ENCODE measurements at places on chromosomes 12 and 14. TPM values are rescaled to one million over a fixed set of nuclear protein-coding genes. Genes with fewer than 3 reads are reported as not detected.

The DTX3 gene
- 1.5 TPM for total RNA-seq

The ALX1 gene
- total RNA-seq = 0.26 TPM

The ISCA2 gene
- 8.6 TPM for total RNA-seq

The ADAM20 gene
- 2.6 TPM for total RNA-seq

The VRTN gene
- total RNA-seq = not detected

The CSRNP2 gene
- total RNA-seq = 19.2 TPM

The SLCO1B1 gene
- total RNA-seq = not detected

The NANOG gene
- not detected for total RNA-seq

The EXOC3L4 gene
- total RNA-seq = 0.26 TPM

- DNase-seq = peak; percentile 63
Observed at GRCh38 chr12:85733221-85733840, 102.9 kb downstream of the RASSF9 start.

- peak; percentile 65 for DNase-seq
Observed at GRCh38 chr14:102055181-102055901, 31.5 kb downstream of the HSP90AA1 start.

DNA sequence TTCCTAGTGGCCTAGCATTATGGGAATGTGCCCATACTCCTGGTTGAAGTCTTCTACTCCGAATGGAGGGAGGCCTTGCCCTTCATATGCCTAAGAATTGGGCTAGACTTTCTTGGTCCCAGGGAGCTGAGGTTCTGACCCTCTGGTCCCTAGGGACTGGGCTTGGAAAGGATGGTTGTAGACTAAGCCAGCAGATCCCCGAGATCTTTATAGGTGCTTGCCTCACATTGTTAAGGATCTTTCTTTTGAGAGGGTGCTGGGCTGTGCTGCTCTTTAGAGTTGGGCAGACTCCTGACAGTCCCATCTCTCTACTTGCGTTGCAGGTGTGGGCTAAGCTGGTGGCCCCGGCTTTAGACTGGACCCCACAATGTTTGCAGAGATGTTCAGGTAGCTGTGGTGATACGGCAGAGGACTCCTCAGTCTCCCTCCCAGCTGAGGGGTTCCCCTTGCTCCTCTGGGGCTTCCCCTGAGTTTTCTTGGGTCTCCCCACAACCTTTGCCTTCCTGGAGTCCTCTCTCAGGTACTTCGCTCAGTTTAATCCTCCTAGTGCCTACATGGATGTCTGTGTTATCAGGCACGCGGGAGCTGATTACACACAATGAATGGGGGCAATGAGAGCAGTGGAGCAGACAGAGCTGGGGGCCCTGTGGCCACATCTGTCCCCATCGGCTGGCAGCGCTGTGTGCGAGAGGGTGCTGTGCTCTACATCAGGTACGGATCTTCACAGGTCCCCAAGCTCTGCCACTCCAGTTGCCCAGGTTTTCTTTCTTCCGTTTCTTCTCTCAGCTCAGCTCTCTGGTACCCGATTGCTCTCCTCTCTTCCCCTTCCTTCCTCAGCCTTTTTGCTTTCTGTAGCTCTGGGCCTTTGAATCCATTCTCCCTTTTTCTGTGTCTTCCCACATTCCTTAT is 1.3 kb downstream of the MBD6 start:
- DNase-seq = no peak

DNA sequence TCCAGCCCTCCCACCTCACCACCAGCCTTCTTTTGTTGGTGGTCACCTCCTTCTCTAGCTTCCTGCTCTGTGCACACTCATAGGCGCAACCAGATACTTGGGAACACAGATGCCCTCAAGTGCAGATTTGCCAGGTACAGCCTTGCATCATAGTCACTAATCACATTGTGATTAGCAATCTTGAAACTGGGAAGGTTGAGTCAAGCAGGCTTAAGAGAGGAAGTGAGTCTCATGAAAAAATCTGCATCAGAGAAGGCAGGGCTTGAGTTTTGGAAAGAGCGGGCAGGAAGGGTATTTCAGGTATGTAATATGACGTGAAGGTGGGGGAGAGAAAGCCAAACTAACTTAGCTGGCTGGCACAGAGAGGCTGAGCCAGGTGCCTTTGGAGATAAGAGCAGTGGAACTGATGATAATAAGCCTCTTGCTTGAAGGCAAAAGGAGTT is 2.7 kb upstream of the RABGGTA start:
- DNase-seq = peak; percentile 100

DNA sequence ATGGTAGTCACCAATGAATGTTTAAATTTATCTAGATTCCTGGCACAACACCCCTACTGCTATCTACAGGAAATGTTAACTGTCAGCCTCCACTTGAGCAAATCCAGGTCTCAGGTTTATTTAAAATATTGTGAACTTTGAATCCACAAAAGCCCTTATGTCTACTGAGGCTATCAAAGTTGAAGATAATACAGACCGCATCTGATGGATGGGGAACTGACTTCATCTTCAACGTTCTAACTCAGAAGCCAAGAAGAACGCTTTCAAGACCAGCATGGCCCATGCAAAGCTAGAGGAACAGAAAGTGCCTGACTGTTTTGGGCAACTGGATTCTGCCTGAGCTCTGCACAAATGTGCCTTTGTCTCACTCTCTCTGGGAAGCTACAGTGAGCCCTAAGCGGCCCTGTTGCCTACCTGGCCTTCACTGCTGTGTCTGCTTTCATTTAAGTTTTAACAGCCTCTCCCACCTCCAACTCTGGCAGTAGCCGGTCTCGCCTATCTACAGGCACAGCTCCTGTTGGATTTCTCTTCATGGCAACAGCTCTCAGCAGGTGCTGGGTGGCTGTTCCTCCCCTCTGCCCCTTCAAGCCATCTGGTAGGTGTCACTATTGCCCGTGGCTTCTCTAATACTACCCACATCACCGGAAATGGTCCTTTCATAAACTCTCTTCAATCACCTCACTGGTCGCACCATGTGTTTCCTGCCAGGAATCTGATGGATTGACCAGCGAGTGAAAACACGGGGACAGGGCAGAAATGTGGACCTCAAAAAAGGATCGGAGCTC is 112.1 kb upstream of the OVCH1 start:
- DNase-seq = no peak

DNA sequence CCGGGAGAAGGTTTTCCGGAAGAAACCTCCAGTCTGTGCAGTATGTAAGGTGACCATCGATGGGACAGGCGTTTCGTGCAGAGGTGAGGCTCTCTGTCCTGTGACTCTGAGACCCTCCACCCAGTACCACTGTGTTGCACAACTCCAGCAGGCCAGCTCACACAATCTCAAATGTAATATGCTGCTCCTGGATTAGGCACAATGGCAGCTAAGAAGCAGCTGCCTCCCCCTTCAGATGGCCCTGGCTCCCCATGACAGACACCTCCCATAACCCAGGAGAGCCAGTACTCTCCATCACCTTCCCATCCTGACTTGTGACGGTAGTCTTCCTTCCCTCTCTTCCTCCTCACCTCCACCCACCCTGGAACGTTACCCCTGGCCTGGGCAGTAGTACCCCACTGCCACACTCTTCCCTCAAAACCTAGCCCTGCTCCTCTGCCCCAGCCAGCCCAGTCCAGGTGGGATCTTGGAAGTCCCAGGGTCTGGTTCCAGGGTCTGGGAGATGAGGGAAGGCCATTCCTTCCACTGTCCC is 2.1 kb downstream of the TNS2 start:
- DNase-seq = no peak

DNA sequence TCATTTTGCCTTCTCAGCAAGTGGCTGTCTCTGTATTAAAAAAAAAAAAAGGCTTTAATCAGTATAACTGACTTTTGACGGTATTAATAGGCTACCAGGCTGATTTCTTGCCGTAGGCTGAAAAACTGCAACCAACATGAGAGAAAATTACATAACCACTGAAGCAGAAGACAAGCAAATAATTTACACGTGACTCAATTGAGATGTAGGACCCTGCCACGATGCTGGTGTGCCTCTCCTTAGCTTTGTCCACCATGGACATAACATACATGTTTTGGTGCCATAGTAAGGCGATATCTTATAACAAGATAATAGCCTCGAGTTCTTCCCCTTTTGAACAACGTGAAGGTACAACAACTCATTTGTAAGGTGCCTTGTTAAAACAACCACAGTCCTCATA is 88.7 kb upstream of the GRIP1 start:
- no peak for DNase-seq

DNA sequence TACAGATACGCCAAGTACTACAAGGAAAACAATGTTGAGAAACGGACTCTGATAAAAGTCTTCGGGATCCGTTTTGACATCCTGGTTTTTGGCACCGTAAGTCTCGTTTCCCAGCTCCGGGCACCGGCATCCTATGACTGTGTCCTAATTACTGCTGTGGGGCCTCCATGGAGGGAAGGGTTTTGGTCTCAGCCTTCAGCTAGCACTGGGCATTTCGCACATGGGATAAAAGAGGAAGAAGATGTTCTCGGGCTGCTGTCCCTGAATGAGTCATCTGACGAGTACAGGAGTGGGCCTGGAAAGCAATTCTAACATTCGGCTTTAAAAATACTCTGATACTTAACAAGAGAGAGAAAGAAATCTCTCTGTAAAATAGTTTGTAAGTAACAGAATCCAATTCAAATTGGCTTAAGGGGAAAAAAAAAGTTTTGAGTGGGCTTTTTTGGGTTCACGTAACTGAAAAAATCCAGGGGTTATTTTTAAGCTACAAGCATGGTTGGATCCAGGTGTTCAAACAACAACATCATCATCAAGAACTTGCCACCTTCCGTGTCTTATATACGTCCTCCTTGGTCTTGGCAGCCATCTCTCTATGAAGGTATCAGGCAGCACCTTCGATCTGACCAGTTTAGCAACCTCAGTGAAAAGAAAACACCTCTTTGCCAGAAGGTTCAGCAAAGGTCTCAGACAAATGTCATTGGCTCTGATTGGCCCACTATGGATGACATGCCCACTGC is 34.4 kb upstream of the P2RX4 start:
- no peak for DNase-seq

- no peak for DNase-seq
Observed at GRCh38 chr14:61300209-61300608, 19.1 kb upstream of the TMEM30B start.

DNA sequence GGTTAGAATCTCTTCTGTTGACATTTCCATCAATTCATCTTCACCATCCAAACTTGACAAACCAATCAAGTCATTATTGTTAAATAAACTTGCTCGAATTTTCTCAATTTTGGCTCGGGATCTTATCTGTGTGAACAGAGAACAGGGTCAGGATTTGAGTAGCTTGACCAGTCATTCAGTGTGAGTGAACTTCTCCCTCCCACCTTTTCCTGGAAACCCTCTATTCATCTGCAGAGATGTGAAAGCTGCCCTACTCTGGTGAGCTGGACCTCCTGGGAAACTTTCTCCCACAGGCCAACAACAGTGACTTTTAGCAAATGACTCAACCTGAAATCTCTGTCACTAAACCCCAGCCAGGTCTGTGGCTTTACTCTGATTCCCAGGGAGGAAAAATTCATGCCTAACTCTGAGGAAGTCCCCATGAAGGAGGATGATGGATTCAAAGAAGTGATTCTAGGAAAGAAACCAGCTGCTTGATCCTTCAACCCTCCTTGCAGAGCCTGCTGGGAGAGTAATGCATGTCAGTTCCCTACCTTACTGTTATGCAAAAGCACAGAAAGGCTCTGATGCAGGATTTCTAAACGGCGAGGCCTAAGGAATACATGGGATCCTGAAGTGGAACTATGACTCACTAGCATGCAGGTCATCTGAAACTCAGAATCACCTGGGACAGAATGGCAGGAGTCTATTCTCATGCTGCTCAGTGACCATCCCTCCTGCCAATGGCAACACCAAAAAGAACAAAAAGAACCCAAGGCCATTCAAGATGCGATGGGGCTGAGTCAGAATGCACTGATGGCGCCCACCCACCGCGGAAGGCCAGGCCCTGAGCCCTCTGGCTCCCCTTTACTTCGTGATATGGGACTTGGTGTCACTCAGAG is 58.0 kb downstream of the TRAFD1 start:
- DNase-seq = peak; percentile 23

GRCh38 chr12:122435186-122435585 is 12.7 kb upstream of the CLIP1 start:
- no peak for DNase-seq

- DNase-seq = no peak
Observed at GRCh38 chr12:63897931-63898330, 53.4 kb downstream of the SRGAP1 start.

DNA sequence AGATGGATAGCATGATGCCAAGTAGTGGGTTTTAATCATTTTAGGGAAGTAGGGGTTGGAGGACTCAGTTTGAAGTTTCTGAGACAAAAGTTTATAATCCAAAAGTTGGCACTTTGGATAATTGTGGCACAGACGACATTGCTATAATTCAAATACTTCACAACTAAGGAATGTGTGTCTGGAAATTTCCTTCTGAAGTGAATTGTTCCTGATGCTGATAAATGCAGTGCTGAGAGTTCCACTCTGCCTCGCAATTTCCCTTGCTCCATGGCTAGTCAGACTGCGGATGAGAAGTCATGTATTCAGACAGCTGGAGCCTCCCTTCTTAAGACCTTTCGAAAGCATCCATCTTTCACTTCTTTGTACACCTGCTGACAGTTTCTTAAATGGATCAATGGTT is 393.3 kb upstream of the PRICKLE1 start:
- DNase-seq = no peak

- DNase-seq = no peak
Observed at GRCh38 chr14:23093991-23094665, 808 bp downstream of the ACIN1 start.
